ENCODE measurements at places on chromosomes 11 and 22.

DNA sequence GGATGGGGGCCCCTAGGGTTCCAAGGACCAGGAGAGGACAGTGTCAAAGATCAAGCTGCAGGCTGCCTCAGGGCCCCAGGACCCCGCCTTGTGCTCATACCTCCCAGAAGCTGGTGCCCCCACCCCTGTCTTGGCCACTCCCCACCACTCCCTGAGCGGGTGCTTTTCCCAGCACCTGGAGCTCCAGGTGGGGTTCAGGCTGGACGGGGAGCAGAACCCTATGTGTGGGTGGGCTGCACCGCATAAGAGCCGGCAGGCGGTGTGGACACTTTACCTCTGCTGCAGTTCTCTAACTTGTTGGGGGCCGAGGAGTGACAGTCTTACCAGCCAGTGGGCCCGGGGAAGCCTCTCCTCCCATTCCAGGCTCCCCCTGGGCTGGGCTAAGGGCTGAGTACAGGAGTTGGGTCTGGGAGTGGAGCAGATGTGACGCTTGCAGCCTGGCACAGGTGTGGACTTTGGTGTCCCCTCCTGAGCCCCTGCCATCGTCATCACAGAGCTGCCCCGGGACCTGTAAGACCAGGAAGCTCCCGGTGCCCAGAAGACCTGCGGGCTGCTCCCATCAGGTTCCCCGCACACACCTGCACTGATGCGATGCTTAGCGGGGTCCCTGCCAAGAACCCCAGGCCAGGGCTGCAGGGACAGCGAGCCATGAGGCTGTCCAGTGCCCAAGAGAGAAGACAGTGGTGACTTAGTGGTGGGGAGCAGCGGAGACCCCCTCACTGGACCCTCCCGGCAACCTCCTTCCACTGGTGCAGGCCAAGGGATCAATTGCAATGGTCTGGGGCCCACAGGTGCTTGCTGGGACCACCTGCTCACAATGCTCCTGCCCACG is 674.5 kb downstream of the BRD1 start:
- no peak for DNase-seq

GRCh38 chr22:19121631-19122142 is 525 bp downstream of the DGCR2 start:
- peak; percentile 37 for DNase-seq

- peak; percentile 48 for DNase-seq
These were observed 526 bp downstream of the TPST2 start for GRCh38 chr22:26589367-26589844.

- DNase-seq = no peak
These were observed 76.8 kb downstream of the MED15 start for GRCh38 chr22:20584029-20584871.

DNA sequence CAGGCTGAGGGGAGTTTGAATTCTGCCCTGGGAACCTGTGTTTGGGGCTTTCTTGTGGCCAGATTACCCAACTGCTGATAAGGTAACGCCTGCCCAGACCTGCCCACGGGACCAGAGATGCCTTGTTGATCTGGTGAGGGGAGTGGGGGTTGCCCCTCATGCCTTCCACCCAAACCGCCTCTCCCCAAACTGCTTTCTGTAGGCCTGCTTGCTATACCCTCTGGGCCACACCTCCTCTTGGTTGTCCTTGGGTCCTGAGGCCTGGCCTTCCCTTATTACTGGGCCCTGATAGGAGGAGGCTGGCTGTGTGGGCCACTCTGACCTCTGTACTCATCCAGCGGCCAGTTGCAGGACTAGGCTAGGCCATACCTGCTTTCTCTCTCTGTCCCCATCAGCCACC is 3.4 kb downstream of the P2RY2 start:
- DNase-seq = no peak

DNA sequence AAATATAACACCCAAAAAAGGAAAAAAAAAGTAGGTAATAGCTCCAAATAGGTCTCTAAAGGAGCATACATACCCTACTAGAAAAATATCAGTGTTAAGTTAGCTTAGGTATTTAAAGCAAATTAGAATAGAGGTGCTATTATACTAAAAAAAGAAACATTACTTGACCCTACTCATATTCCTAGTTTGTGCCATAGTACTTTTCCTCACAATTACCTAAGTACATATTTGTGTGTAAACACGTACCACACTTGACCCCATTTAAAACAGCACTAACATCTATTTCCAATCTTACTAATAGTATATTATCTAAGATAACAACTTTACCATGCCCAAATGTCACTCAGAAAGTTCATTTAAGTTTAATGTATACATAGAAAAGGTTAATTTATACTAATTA is 57.7 kb downstream of the PICALM start:
- DNase-seq = no peak

GRCh38 chr11:45331839-45332238 is 45.7 kb upstream of the SYT13 start:
- no peak for DNase-seq

GRCh38 chr11:134636071-134636470 is 224.0 kb upstream of the B3GAT1 start:
- DNase-seq = no peak

- DNase-seq = no peak
These were observed 883.9 kb downstream of the BRD1 start for GRCh38 chr22:48943567-48944432.

GRCh38 chr11:134069426-134070341 is 812 bp downstream of the JAM3 start:
- no peak for DNase-seq

- no peak for DNase-seq
These were observed 2.4 kb downstream of the ATF4 start for GRCh38 chr22:39522567-39523300.

GRCh38 chr22:23399367-23400285 is 180.5 kb downstream of the IGLL1 start:
- DNase-seq = no peak

GRCh38 chr11:79273781-79274180 is 167.0 kb downstream of the TENM4 start:
- no peak for DNase-seq

DNA sequence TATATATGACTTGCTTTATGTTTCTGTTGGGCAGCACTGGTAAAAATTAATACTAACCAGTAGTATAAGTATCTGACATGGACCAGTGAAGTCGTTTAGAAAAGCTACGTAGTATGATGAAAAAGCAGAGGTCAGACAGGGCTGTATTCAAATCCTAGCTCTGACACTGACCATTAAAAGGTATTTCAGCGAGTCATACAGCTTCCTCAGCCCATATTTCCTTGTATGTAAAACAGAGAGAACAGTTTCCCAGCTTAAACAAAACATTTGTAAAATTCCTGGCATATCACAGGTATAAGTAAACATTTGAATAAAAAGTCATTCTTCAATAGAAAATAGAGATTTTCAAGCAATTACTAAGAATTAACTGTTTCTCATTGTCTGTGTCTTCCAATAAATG is 4.2 kb downstream of the NOX4 start:
- DNase-seq = no peak

DNA sequence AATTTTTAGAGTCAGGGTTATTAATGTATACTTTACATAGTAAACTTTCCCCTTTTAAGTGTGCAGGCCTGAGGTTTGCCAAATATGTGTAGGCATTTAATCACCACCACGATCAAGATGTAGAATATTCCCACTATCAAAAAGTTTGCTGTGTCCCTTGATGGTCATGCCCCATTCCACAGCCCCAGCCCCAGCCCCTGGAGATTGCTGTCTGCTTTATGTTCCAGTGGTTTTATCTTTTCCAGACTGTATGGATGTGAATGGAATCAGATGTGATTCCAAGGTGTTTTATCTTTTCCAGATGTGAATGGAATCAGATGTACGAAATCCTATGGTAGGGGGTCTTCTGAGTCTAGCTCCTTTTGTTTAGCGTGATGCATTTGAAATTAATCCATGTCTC is 93.1 kb upstream of the B3GAT1 start:
- no peak for DNase-seq

- no peak for DNase-seq
These were observed 46.8 kb downstream of the PKNOX2 start for GRCh38 chr11:125211191-125211947.

DNA sequence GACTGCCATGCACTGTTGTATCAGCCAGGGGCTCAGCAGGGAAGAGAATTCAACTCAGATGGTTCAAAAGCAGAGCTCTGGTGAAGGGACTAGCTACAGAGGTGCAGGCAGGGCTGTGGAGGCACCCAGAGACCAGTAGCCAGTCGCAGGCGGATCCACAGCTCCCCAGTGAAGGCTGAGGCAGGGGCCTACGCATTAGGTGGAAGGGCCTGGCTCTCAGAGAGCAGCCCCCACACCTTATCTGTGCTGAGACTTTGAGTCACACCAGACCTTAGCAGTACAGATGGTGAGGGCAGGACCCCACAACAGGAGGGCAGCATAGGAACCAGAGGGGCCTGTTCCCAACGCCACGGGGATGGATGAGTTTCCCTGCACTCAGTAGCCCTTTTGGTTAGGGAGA is 189.6 kb downstream of the DSCAML1 start:
- DNase-seq = no peak

DNA sequence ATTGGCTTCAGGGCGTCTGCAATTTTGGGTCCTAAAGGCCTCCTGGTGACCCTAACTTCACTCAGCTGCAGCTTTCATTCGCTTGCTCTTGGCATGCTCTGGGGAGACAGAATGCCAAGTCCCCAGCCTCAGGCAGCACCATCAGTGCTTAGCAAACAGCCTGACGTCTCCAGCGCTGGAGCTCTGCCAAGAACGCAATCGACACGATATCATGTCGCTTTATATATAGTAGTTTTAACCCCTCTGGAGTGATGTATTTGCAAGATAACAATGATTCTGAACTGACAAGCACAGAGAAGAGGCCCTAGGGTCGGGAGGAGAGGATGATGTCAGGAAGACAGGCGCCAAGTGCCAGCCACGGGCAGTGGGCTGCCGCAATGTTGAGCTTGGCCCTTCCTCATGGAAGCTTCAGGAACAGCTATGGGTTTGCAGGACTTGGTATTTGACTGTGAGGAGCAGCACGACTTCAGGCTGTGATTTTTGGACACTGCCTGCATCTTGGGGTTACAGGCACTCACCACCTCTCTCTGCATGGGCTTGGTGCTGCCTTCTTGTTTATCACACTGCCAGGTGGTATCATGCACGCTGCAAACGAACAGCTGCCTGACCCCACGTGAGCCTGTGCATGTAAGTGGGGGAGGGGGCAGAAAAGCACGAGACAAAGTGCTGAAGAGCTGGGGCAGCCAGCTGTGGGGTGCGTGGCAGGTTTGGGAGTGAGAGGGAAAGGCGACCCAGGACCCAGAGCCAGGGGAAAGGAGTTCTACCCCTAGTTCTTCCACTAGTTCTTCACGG is 26.1 kb downstream of the B3GAT1 start:
- no peak for DNase-seq

GRCh38 chr11:44608991-44609782 is 43.7 kb downstream of the CD82 start:
- DNase-seq = peak; percentile 25

- no peak for DNase-seq
These were observed 3.2 kb downstream of the CHKA start for GRCh38 chr11:68117853-68118470.

GRCh38 chr11:72787216-72788104 is 6.4 kb downstream of the STARD10 start:
- no peak for DNase-seq

- DNase-seq = no peak
These were observed 37.3 kb upstream of the RRAS2 start for GRCh38 chr11:14396273-14396672.

GRCh38 chr22:38705235-38706100 is at the start of gene GTPBP1:
Gene GTPBP1 (plus strand): TSS chr22:38705944. CDS start chr22:38705956, 12 bp downstream.
- peak; percentile 91 for DNase-seq
